CD4-positive, alpha-beta T cell treated with Interleukin-6 for 4 hours (primary cell): ENCODE measurements at places on chromosomes 16 and 17.

GRCh38 chr17:28338056-28338768 is 2.7 kb downstream of the TNFAIP1 start:
- DNase-seq: no peak

- no peak for DNase-seq
Measured at GRCh38 chr17:47732399-47733046, 513 bp upstream of the TBX21 start.

GRCh38 chr17:61478790-61479492 is 26.7 kb downstream of the TBX4 start:
- DNase-seq: no peak

- no peak for DNase-seq
Measured at GRCh38 chr17:82922646-82923045, 82.8 kb upstream of the ZNF750 start.

GRCh38 chr17:45584092-45585036 is 93.8 kb upstream of the PLEKHM1 start:
- peak; percentile 82 for DNase-seq

GRCh38 chr16:23365602-23366240 is 63.6 kb downstream of the SCNN1B start:
- no peak for DNase-seq

GRCh38 chr17:17944242-17944641 is 28.0 kb downstream of the TOM1L2 start:
- DNase-seq: no peak

DNA sequence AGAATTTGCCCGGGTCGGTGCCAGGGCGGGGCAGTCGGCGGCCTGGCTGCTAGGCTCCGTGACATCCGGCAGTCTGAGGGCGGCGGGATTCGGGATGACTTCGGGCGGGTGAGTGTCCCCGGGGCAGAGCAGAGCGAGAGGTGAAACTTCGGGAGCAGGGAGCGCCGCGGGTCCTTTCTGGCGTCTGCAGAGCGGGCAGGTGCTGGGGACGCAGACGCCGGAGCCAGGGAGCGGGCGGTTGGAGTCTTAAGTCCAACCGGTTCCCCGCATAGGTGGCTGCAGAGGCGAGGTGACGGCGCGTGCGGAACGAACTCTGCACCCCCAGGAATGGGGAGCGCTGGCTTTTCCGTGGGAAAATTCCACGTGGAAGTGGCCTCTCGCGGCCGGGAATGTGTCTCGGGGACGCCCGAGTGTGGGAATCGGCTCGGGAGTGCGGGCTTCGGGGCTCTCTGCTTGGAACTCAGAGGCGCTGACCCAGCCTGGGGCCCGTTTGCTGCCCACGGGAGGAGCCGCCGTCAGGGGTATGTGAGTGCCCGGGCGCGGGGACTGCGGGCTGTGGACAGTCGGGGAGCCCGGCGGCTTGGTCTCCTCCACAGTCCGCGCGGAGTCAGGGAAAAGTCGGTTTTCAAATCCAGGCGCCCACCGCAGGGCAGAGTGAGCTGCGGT is at the start of gene B4GALNT2:
TSS of gene B4GALNT2 (plus strand) at position 71 of the 666 bp plus-strand sequence. CDS start at position 95, 24 bp downstream.
- DNase-seq: peak; percentile 14

GRCh38 chr17:427327-427726 is 74.7 kb upstream of the RPH3AL start:
- DNase-seq: no peak

GRCh38 chr16:81745704-81746558 is 33.2 kb upstream of the PLCG2 start:
- DNase-seq: peak; percentile 81

- no peak for DNase-seq
Measured at GRCh38 chr17:74287031-74287602, 13.1 kb downstream of the DNAI2 start.

DNA sequence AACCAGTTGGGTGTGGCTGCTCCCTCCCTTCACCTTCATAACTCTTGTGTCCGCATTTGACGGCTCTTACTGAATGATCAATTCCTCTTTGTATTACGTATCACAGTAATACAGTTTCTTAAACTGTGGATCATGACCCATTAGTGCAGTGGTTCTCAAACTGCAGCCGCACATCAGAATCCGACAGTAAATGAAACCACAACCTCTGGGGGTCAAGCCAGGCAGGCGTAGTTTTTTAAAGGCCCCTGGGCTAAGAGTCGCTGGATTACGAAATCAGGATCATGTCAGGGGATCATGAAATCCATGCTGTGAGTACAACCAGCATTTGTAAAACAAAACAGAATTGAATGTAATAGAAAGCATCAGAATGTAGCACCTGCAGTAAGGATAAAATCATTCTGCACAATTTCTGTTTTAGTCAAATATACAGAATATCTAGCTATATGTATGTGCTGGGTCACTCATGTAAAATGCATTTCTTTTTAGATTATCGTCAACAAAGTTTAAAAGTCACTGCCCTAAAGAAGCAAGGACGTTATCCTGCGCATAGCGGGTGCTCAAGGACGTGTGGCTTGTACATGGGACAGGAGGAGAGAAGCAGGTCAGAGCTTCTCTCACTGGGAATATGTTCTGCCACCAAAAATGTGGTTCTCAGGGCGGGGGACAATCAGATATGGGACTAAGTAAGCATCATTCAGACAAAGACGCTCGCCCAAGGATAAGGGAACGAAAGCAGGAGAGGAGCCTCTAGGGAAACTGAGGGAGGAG is 113.1 kb downstream of the ZFHX3 start:
- DNase-seq: no peak

- no peak for DNase-seq
Measured at GRCh38 chr16:2142942-2143877, 5.2 kb upstream of the RAB26 start.

GRCh38 chr16:17159617-17160016 is 311.1 kb downstream of the XYLT1 start:
- DNase-seq: no peak

- no peak for DNase-seq
Measured at GRCh38 chr17:11885051-11885450, 112.2 kb downstream of the ZNF18 start.

GRCh38 chr17:56021681-56022190 is 131.5 kb upstream of the ANKFN1 start:
- DNase-seq: no peak

GRCh38 chr16:67723151-67723910 is 4.2 kb upstream of the GFOD2 start:
- DNase-seq: no peak

- no peak for DNase-seq
Measured at GRCh38 chr17:51322390-51323029, 62.2 kb downstream of the UTP18 start.

- no peak for DNase-seq
Measured at GRCh38 chr17:44061446-44061845, 5.0 kb downstream of the LSM12 start.

- no peak for DNase-seq
Measured at GRCh38 chr16:87939562-87940423, 3.5 kb upstream of the CA5A start.

- DNase-seq: no peak
Measured at GRCh38 chr16:81710596-81710995, 68.5 kb upstream of the PLCG2 start.

GRCh38 chr17:82383411-82383810 is 11.8 kb downstream of the UTS2R start:
- DNase-seq: no peak

GRCh38 chr17:82592767-82593589 is 55.3 kb downstream of the WDR45B start:
- peak; percentile 62 for DNase-seq

DNA sequence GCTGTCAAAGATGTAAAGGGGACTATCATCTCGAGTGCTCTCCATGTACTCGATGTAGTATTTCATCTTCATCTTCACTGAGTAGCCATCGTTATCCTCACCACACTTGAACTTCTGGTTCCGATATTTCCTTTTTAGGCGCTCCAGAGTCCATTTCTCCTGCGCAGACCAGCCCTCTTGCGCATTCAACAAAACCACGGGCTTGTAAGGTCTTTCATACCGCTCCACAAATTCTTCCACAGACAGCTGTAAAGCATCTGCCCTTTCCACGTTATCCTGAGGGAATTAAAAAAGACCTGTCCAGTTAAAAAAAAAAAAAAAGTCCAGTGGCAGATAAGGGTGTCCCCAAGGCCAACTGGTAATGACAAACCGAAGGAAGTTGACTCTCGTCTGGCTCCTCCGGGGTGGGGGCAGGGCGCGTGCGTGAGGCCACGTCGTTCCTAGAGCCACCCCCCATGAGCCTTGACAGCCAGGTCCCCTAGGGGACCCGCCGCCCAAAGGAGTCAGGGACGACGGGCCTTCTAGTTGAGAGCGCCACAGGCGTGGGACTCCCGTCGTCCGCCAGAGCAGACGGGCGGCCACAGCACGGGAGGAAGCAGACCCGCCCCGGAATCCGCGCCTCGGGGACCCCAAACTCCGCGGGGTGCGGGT is 701 bp downstream of the JMJD6 start:
- peak; percentile 75 for DNase-seq
